ENCODE measurements at places on chromosomes 11 and 22.
A peak's percentile ranks its signal among the peaks of the same experiment; 100 is the strongest.

- no peak for DNase-seq
These were observed 7.4 kb downstream of the OTOG start for GRCh38 chr11:17554487-17554886.

DNA sequence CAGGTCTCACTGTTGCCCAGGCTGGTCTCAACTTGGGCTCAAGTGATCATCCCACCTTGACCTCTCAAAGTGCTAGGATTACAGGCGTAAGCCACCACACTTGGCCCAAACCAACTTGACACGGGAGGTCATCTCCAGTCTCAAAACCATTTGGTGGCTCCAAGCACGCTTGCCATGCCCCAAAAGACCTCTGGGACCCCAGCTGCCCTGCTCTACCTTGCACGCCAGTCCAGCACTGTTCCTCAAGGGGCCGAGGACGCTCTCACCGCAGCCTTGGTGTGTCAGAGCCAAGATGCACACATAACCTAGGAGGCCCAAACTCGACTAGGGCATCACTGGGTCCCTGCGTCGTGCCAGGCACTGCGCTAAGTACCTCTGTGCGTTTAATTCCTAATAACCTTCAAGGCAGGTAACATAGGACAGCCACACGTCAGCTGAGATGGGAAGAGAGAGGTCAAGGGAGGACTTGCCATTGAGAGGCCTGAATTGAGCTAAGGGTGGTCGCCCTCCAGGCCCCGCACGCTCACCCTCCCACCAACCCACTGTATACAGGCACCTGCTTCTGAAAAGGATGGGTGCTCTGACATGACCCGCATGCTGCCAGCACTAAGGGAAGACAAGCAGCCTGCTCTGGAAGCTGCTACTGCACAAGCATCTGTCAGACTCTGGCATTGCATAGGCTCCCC lies 4.6 kb upstream of the GAS2L1 start:
- DNase-seq, result no peak

DNA sequence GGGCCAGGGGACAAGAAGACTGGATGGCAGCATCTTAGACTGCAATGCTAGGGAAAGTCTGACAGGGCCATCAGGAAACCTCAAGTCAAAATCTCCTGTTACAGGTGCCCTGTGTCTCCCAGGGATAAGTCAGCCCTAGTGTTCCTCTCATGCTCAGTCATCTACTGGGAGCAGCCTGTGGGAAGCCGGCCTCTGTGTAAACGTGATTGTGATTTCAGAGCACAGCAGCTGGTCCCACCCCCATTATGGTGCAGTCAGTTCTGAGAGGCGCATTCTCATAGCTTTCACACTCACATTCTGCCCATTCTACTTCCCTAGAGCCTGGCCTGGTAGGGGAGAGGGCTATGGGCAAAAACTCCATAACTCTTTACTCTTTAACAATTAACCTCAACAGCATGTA lies 7.2 kb upstream of the SLN start:
- DNase-seq, result no peak

GRCh38 chr22:19571207-19571795 lies 47.1 kb upstream of the CLDN5 start:
- no peak for DNase-seq

GRCh38 chr22:49930596-49931412 lies 12.4 kb downstream of the CRELD2 start:
- DNase-seq, result peak; percentile 71

DNA sequence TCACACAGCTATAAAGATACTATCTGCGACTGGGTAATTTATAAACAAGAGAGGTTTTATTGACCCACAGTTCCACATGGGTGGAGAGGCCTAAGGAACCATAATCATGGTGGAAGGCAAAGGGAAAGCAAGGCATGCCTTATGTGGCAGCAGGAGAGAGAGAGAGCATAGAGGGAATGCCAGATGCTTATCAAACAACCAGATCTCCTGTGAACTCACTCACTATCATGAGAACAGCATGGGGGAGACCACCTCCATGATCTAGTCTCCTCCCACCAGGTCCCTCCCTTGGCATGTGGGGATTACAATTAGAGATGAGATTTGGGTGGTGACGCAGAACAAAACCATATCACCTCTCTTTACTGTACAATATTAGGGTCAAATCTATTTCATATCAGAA lies 1101.6 kb upstream of the RAG2 start:
- DNase-seq, result no peak

DNA sequence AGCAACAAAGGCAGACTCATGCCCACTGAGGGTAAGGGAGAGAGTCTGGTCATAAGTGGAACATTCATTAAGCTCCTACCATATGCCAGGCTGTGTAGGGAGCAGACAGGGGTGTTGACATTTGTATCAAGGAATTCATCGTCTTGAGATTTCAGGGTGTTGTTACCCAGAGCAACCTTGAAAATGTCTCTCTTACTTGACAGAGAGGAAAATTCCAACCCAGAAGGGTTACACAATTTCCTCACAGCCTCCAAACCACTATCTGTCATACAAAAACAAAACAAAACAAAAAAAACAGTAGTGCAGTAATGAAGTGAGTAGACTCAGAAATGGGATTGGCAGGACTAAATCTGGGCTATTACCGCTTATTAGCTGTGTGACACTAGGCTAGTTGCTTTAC lies 113.2 kb downstream of the MIAT start:
- no peak for DNase-seq

GRCh38 chr11:44865866-44866272 lies 84.8 kb downstream of the TP53I11 start:
- no peak for DNase-seq

DNA sequence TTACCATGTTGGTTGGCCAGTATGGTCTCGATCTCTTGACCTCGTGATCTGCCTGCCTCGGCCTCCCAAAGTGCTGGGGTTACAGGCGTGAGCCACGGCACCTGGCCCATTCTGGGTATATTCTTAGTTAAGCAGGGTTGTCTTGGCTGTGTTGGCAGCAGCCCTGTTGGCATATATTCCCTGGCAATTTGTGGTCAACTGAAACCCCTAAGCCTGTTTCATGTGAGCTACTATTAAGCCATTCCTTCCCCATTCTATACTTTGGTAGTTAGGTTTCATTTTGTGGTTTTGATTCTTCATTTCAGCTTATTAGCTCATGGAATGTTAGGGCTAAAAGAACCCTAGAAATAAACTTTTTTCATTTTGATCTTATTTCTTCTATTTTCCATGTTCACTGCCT lies 22.2 kb upstream of the IL18BP start:
- DNase-seq, result no peak

DNA sequence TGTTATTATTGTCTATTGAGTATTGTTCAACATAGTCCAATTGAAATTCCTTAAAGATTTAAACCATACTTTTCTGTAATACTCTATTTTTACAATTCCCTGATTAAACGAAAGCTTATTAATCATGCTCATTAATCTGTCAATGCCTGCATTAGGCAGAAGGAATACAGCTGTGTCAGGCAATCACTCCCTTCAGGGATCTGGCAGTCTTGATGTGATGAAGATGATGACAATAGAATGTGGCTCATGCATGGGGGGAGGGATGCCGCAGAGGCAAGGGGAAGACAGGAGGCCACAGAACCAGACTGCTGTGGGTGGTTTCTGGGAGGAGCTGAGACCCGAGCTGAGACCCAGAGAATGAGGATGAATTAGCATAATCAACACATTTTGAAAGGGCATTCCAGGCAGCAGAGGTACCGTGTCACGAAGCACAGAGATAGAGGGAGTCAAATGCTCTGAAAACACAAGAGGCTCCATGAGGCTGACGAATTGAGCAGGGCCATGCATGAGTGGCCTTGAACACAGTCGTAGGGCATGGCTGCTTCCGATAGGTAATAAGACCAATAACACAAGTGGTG lies 1075.5 kb downstream of the OPCML start:
- DNase-seq, result no peak

- DNase-seq, result no peak
These were observed 3.0 kb upstream of the SLCO2B1 start for GRCh38 chr11:75147875-75148263.

GRCh38 chr11:31089117-31089516 lies 280.4 kb downstream of the DCDC1 start:
- DNase-seq, result no peak

DNA sequence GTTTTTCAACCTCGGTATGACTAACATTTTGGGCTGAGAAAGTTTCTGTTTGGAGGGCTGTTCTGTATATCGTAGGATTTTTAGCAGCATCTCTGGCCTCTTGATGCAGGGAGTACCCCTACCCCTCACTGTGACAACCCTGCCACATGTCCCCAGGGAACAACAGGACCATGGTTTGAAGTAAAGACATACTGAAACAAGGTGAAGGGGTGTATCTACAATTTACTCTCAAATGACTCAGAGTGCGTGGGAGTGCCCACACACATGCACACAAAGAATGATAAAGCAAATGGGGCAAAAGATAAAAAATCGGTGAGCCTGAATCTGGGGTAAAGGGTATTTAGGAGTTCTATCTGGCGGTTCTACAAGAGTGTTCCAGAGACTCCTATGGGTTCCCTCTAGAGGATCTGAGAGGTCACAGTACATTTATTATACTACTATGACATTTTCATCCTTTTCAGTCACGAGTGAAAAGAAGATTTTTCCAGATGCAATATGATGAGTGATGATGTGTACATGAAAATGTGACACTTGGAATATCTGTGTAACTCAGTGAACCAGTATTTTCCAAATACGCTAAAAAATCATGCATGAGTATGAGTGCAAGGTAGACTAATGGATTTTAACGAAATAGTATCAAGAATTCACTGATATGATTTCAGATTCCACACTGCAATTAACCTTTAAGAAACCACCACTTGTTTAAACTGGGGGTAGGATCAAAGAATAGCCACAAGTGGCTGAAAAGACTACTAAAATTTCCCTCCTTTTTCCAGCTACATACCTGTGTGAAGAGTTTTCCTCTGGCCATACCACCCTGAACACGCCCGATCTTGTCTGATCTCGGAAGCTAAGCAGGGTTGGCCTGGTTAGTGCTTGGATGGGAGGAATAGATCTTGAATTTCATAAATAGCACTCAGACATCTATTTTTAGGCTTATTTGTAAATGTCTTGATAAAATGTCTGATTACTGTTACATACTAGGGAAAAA lies 56.3 kb upstream of the YPEL1 start:
- DNase-seq, result no peak

GRCh38 chr11:96715208-96715607 lies 325.4 kb downstream of the JRKL start:
- DNase-seq, result no peak

DNA sequence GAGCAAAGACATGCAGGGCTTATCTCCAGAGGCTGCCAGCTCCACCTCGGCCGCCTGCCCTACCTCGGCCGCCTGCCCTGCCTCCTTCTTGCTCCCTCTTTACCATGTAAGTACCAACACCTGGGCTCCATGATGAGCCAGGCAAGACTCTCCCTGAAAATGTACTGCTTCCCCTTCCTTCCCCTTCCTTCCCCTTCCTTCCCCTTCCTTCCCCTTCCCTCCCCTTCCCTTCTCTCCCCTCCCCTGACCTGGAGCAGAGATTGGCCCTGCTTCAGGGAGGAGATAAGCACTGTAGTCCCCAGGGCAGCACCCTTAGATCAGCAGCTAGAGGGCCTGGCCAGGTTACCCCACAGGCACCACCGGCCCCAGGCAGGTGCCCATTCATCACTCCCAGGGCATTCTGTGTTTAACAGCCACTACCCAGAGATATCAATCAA lies 25.4 kb upstream of the ADORA2A start:
- DNase-seq, result no peak

GRCh38 chr11:128942817-128943427 lies at the start of gene TP53AIP1:
Gene TP53AIP1, minus strand, starts transcription at chr11:128942871. Its CDS starts 5,053 bp downstream, at chr11:128937818.
- DNase-seq, result no peak

GRCh38 chr11:134554106-134554505 lies 142.1 kb upstream of the B3GAT1 start:
- no peak for DNase-seq

GRCh38 chr22:20582520-20583361 lies 75.3 kb downstream of the MED15 start:
- no peak for DNase-seq

GRCh38 chr22:18984564-18984963 lies 48.5 kb upstream of the PRODH start:
- DNase-seq, result no peak

- no peak for DNase-seq
These were observed 112.6 kb downstream of the TBC1D22A start for GRCh38 chr22:46875089-46875488.

DNA sequence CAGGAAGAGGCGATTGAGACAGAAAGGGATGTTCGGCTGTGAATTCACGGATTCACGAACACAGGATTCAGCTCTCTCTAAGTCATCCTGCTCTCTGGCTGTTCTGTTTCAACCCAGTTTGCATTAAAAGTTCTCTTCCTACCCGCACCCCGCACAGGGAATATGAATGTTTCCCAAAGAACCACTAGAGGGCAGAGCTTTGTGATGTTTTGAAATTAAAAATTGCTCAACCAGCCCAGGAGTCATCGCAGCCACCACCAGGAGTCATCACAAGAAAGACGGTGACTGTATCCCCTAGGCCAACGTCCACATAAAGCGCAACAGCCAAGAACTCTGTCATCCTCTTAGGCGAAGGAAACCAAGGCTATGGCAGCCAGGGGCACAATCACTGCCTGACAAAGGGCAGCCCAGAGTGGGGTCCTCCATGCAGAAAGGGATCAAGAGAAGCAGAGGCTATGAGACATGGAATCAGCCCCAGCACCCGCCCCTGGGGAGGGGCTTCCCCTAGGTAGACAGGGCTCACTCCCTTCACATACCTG lies 122.4 kb downstream of the WT1 start:
- peak; percentile 14 for DNase-seq

GRCh38 chr11:60485987-60486386 lies 6.6 kb upstream of the MS4A12 start:
- DNase-seq, result peak; percentile 62

DNA sequence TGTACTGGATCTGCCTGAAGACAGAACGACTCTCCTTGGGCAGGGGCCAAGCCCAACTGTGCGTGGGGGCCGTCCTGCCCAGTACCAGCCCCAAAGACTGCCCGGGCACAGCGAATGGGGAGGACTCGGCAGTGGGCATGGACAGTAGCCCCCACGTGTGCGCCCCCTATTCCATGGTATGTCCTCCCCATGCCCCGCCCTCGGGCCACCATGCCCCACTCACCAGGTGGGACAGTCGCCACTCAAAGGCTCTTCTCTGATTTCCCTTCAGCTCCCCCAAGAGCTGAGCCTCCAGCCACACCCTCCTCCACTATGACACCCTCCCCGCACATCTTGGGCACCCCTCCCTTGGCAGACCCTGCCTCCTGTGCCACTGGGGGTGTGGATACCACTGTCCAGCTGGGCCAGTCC lies 43.5 kb downstream of the GNB1L start:
- no peak for DNase-seq

- DNase-seq, result peak; percentile 13
These were observed 29.0 kb upstream of the API5 start for GRCh38 chr11:43282607-43283440.

DNA sequence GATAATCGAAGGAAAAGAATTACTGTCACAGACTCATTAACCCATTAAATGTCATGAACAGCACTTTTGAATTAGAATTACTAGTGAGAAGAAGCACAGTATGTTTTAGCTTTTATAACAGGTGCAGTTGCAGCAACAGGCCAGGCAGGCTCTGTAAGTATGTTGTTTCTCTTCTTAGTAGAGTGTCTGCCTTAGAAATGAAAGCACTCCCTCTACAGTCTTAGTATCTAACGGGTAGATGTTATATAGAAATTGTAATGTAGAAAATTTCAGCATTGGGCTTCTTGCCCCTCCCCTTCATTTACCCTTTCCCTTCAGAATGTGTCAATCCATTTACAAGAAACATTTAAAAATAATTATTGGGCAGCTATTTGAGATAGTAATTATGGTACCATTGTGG lies 87.4 kb downstream of the HIPK3 start:
- DNase-seq, result no peak

Data from CD4-positive, alpha-beta T cell treated with Interleukin-4 for 1 hour (primary cell).